ENCODE measurements at places on chromosomes 12 and 14.

DNA sequence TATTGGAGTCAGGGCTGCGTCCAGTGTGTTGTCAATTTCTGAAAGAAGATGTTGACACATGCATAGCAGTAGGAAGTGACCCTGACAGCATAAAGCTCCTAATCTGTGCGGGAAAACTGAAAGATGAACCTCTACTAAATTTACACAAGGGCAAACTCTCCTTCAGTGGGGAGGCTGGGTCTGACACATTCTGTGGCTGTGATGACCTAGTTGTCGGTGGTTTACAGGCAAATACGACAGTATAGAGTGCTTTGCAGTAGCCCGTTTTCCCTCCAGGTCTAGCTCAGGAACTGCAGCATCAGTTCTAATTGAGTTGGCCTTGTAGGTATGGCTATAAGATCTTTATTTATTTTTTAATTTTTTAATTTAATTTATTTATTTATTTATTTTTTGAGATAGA, 14.8 kb upstream of the GABARAPL1 start:
- no peak for DNase-seq

DNA sequence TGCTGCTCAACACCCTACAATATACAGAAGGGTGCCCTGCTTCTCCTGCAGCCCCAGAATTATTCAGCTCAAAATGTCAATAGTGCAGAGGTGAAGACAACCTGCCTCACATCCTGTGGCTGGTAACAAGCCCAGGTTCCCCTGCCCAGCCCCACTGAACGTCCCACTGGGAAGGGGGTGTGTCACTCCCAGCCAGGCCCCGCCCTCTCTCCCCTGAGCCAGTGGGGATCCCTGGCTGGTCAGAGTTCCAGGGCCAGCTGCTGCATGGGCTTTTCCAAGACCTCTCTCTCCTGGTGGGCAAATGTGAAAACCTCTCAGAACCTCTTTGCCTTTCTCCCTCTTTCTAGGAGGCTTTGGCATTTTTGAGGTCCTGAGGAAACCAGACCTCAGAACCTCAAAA, 13.7 kb upstream of the LHX5 start:
- DNase-seq, result no peak

DNA sequence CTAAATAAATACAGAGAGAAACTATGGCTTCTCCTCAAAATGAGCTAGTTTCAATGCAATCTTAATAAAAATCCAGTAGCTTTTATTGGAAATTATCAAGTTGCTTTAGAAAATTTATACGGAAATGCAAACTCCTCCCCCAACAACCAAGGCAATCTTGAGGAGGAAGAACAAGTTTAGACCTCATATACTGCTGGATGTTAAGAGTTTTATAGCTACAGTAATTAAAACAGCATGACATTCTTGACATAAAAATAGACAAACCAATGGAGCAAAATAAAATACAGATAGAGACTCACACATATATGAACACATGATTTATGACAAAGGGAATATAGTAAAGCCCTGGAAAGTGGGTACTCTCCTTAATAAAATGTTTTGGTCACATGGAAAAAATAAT, 368.7 kb downstream of the C12orf75 start:
- no peak for DNase-seq

DNA sequence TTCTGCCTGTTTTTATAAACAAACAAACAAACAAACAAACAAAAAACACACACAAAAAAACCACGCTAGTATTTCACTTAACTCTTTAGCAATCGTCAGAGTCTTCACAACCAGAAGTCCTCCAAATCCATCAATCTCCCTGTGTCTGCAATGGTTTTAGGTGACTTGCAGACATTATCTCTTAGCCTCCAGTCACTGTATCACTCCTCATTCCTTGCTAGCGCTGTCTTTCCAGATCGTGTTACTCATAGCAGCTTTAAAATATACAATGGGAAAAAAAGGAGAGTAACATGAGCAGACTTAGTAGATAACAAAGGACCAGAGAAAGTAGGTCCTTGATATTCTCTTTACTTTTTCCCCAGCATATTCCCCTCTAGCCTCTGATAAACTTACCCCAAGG, 15.5 kb upstream of the ETNK1 start:
- DNase-seq, result no peak

DNA sequence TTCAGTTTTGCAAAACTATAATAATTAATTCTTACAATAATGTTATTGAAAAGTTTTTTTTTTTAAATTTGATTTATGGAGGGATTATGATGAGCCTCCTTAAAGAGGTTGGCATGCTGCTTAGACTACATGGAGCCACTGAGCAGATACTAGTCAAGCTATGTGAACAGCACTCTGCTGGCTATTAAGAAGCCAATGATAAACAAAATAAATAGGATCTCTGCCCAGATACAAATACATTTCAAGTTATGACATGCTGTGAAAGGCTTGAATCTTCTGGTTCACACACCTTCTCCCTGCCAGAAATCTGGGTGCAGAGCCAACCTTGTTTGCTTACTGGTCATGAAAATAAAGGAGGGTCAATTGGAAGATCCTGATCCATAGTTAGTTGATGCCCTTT, 107.4 kb upstream of the NAV3 start:
- DNase-seq, result no peak

- DNase-seq, result no peak
Measured at GRCh38 chr14:71536927-71537772, 395.1 kb upstream of the RGS6 start.

DNA sequence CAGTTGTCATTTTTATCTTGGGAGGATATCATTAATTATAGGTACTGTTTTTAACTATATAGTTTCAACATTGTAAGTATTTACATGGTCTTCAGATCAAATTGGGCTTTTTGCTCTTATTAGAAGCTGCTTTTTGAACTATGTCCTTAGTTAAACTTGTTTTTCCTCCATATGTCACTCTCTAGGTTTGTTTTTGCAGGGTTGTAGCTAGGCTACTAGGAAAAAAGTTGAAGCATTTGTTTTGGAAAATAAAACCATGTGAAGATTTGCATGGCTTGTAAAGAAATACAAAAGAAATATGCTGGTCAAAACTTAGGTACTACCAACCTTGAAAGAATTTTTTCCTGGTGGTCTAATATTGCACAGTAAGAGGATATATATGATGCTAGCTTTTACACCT, 3.4 kb downstream of the ARID2 start:
- no peak for DNase-seq

- no peak for DNase-seq
Measured at GRCh38 chr12:52200086-52200780, 8.4 kb upstream of the KRT80 start.

DNA sequence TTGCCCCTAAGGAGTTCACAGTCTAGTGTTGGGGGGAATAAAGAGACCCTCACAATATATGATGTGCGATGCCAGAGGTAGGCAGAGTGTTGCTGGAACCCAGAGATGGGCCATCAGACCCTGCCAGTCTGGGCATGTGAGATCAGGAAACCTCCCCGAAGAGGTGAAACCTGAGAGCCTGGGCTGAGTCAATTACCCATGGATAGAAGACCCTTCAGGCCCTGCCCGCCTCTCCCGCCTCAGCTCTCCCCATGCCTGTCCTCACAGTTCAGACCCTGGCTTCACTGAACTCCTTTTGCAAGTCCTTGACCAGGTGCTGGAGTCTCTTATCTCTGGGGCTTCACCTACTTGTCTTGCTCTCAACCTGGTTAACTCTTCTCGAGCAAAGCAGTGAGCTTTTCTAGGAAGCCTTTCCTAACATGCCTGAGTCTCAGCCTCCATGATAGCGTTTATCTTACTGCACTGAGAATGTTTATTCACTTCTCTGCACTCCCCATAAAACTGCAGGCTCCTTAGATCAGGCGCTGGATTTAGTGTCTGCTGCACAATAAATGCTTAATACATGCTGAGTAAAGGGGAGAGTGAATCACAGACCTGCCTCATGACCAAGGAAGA, 19.6 kb downstream of the ALDH1L2 start:
- no peak for DNase-seq

DNA sequence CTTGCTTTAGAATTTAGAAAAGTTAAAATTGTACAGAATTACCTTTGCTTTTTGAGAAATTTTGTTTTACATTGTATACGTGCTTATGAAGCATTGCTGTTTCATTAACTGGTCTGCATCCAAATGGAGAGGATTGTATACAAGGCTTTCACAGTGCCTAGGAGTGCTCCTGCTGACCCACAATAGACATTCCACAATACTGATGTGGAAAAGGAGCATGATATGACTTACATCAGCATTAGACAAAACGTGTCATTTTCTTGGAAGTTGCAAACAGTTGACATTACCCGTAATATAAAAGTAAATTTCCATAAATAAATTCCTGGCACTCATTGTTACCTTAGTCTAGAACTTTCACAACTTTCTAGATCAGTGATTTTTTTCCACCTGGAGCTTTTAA, 1.9 kb downstream of the PRKD1 start:
- peak; percentile 40 for DNase-seq

DNA sequence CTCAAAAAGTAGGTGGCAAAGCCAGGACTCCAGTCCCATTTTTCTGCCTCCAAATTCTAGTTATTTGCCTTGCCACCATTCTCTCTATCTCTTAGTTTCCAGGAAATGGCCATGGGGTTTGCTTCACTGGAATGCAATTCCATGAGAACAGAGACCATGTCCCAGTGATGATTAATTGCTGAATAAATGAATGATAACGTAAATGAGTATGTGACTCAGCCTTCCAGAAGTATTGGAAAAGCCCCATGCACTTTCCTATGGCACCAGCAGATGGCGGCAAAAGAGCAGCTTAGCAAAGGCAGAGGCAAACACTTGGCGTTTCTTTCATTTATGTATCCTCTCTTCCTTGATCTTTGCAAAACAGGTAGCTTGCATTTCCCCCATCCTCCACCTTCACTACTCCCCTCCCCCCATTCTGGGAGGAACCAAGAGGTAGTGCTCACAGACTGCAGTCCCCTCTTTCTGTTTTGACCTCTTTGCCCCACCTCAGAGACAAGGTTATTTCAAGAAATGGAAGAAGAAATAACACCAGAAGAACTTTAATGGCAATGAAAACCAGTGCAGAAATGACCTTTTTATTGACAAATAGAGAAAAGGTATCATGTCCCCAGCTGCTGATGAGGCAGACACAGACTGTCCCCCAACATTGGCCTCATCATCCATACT, 21.3 kb downstream of the TBX3 start:
- peak; percentile 96 for DNase-seq

DNA sequence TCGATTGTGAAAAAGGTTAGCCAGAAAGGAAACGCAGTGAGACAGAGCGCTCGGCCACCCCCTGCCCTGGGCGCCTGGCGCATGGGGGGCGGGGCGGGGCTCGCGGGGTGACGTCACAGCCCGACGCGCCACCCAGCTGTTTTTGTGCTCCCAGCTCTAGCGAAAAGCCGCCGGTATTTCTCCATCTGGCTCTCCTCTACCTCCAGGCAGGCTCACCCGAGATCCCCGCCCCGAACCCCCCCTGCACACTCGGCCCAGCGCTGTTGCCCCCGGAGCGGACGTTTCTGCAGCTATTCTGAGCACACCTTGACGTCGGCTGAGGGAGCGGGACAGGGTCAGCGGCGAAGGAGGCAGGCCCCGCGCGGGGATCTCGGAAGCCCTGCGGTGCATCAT, at the start of gene GABARAPL1:
Gene GABARAPL1 (plus strand): TSS at position 139 of the 393 bp plus-strand sequence. CDS start 253 bp downstream, at position 392.
- DNase-seq, result peak; percentile 79

- no peak for DNase-seq
Measured at GRCh38 chr12:110277530-110278254, 3.4 kb upstream of the ATP2A2 start.

GRCh38 chr14:86141966-86142365, 612.0 kb downstream of the FLRT2 start:
- no peak for DNase-seq

DNA sequence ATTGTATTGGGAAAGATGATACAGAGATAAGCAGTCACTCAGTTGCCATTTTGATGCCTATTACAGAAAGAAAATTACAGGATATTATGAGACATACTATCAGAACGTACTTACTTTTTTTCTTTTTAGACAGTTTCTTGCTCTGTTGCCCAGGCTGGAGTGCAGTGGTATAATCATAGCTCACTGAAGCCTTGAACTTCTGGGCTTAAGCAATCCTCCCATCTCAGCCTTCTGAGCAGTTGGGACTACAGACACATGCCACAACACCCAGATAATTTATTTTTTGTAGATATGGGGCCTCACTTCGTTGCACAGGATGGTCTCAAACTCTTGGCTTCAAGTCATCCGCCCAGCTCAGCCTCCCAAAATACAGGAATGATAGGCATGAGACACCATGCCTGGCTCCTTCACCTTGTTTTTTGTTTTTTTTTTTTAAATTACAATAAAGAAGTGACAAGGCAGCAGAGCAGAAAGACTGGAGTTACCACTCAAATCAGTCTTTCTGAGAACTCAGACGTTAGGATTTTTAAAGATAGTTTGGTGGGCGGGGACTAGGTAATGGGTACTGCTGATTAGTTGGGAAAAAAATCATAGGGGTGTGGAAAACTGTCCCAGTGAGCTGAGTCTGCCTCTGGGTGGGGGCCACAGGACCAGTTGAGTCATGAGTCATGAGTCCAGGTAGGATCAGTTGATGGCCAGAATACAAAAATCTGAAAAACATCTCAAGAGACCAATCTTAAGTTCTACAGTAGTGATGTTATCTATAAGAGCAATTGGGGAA, 11.5 kb upstream of the CPM start:
- no peak for DNase-seq

DNA sequence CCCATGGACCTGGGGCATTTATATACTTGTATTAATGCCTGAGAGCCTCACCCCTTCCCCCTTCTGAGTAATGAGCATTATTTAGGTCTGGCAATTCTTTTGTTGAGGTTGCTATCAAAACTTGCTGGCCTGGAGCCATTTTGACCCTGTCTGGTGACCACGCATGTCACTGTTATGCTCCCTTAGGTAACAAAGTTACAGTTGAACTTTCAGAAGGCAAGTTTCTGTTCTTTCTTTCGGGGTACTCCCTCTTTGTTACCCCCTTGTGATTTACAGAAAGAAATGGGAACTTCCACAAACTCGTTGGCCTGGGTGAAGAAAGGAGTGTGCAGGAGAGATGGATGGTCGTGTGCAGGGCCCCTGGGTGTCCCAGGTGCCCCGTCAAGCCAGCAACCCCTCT, 305.4 kb downstream of the DPF3 start:
- no peak for DNase-seq

DNA sequence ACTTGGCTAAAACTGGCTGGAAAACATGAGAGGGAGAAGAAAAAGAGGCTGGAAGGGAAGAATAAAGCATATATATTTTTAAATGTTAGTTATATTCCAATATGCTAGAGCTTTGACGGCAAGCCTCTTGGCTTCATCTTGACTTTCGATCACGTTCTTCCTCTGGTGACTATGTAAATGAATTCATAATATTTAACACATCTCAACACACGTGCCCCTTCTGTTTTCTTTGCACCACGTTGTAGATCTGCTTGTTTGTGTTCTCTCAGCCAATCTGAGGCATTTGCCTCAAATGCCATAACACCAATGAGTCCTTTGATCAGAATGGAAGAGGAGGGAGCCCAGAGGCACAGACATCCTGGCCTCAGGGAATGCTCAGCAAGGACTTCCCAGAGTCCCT, 45.4 kb upstream of the TRIM9 start:
- no peak for DNase-seq

- DNase-seq, result peak; percentile 35
Measured at GRCh38 chr12:53480491-53481442, 18.5 kb downstream of the MAP3K12 start.

- peak; percentile 84 for DNase-seq
Measured at GRCh38 chr14:88468406-88468805, 82.9 kb downstream of the SPATA7 start.

All from ELR (cell line).